ENCODE measurements at places on chromosomes 12 and 14. TPM values are rescaled to one million over a fixed set of nuclear protein-coding genes. Genes with fewer than 3 reads are reported as not detected.

GRCh38 chr14:95327558-95328374 is 8.1 kb upstream of the CLMN start:
- no peak for DNase-seq
- no peaks in the 10 kb centered on the region for H3K27me3 ChIP-seq
- H3K27ac ChIP-seq, result no peak overlapping the region
- no peak overlapping the region for H3K4me3 ChIP-seq
- H3K36me3 ChIP-seq, result no peaks in the 10 kb centered on the region
- no peaks in the 10 kb centered on the region for H3K4me1 ChIP-seq

Gene CD69
- total RNA-seq, result 0.82 TPM

Gene TRIP11
- total RNA-seq, result 51.8 TPM

GRCh38 chr14:91778217-91778616 is 46.3 kb upstream of the CATSPERB start:
- no peak overlapping the region for H3K4me3 ChIP-seq
- no peaks in the 10 kb centered on the region for H3K4me1 ChIP-seq
- H3K36me3 ChIP-seq, result no peaks in the 10 kb centered on the region
- DNase-seq, result no peak

- H3K36me3 ChIP-seq, result no peaks in the 10 kb centered on the region
- H3K27ac ChIP-seq, result no peak overlapping the region
Observed at GRCh38 chr14:77603654-77604255, 12.7 kb downstream of the SPTLC2 start.

Gene BDKRB2
- total RNA-seq, result 0.30 TPM

- DNase-seq, result no peak
- H3K4me1 ChIP-seq, result no peaks in the 10 kb centered on the region
- no peaks in the 10 kb centered on the region for H3K27me3 ChIP-seq
- peaks cover 24% of the 10 kb centered on the region for H3K36me3 ChIP-seq
- H3K4me3 ChIP-seq, result no peak overlapping the region
Observed at GRCh38 chr12:64723630-64724029, 35.6 kb downstream of the GNS start.
